Kidney (tissue), 22 donors: ENCODE measurements at places on chromosomes 5 and 9.

- peak; percentile 21 for DNase-seq
Measured at GRCh38 chr5:115963566-115963965, 1.3 kb downstream of the LVRN start.

DNA sequence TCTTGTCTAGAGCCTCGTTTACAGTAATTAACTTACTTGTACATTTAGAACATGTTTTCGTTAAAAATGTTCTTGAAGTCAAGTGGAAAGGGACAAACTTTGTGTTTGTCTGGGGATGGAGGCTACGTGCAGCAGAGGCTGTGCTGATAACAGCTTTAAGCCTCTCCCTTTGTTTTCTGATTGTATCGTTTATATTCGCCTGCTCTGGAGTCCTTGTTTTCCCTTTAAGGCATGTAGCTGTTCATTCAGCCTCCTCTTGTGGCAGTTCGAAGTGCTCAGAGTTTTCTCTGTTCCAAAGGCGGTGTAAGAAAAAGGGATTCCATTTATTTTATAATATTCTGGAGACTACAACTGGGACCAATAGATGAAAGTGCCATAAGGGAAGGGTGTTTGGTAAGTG is 1.9 kb downstream of the SLC36A1 start:
- DNase-seq = no peak

DNA sequence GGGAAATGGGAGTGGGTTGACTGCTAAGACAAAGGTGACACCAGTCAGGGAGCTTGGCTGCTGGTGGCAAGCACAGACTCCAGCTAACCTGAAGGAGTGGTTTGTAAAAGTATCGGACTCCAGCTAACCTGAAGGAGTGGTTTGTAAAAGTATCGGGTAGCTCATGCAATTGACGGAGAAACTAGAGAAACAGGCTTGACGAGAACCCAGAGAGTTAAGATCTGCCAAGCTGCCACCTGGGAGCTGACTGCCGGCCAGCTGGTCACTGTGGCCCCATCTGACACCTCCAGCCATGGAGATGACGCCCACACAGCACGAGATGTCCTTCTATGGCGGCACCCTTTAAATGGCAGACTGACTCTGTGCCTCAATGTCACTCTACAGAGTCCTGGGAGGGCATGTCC is 28.3 kb upstream of the CRB2 start:
- peak; percentile 87 for DNase-seq

GRCh38 chr5:133404724-133405123 is 207.6 kb downstream of the FSTL4 start:
- no peak for DNase-seq

- no peak for DNase-seq
Measured at GRCh38 chr9:101372327-101373118, 12.3 kb downstream of the BAAT start.

- DNase-seq = no peak
Measured at GRCh38 chr5:177175336-177175735, 41.8 kb downstream of the NSD1 start.
